ENCODE measurements at places on chromosomes 5 and 9. TPM values are rescaled to one million over a fixed set of nuclear protein-coding genes. Genes with fewer than 3 reads are reported as not detected.

Gene C9orf153
- total RNA-seq: 0.38 TPM

Gene IQGAP2
- 68.2 TPM for total RNA-seq

Gene SLC36A3
- not detected for total RNA-seq

Gene CEP72
- 15.7 TPM for total RNA-seq

Gene FGF1
- total RNA-seq: not detected

Gene ARID3C
- not detected for total RNA-seq

Gene PCDHA1
- total RNA-seq: not detected

Gene GHR
- not detected for total RNA-seq

Gene OSMR
- 0.19 TPM for total RNA-seq

Gene FAM151B
- 0.53 TPM for total RNA-seq

Gene CDX1
- total RNA-seq: not detected

Gene SKP1
- 307 TPM for total RNA-seq

Gene HRH2
- total RNA-seq: 8.0 TPM

Gene GLDC
- 0.65 TPM for total RNA-seq

Gene FGF10
- total RNA-seq: not detected

GRCh38 chr5:139825690-139826089 is 30.1 kb downstream of the PSD2 start:
- no peak overlapping the region for H3K27ac ChIP-seq
- peaks cover 46% of the 10 kb centered on the region for H3K27me3 ChIP-seq
- no peaks in the 10 kb centered on the region for H3K36me3 ChIP-seq
- DNase-seq: no peak
- H3K4me3 ChIP-seq: no peak overlapping the region

- no peak overlapping the region for H3K27ac ChIP-seq
- DNase-seq: no peak
- no peak overlapping the region for H3K4me3 ChIP-seq
- peaks cover 4% of the 10 kb centered on the region for H3K36me3 ChIP-seq
Observed at GRCh38 chr5:76672242-76672641, 43.7 kb upstream of the F2R start.

- H3K27me3 ChIP-seq: no peaks in the 10 kb centered on the region
- no peaks in the 10 kb centered on the region for H3K36me3 ChIP-seq
- no peak for DNase-seq
- no peaks in the 10 kb centered on the region for H3K4me1 ChIP-seq
- no peak overlapping the region for H3K4me3 ChIP-seq
Observed at GRCh38 chr5:107893642-107894041, 222.9 kb upstream of the EFNA5 start.

- no peak overlapping the region for H3K27ac ChIP-seq
- no peaks in the 10 kb centered on the region for H3K4me1 ChIP-seq
- peaks cover 9% of the 10 kb centered on the region for H3K27me3 ChIP-seq
- H3K36me3 ChIP-seq: no peaks in the 10 kb centered on the region
Observed at GRCh38 chr9:136075881-136076678, 19.0 kb downstream of the NACC2 start.

DNA sequence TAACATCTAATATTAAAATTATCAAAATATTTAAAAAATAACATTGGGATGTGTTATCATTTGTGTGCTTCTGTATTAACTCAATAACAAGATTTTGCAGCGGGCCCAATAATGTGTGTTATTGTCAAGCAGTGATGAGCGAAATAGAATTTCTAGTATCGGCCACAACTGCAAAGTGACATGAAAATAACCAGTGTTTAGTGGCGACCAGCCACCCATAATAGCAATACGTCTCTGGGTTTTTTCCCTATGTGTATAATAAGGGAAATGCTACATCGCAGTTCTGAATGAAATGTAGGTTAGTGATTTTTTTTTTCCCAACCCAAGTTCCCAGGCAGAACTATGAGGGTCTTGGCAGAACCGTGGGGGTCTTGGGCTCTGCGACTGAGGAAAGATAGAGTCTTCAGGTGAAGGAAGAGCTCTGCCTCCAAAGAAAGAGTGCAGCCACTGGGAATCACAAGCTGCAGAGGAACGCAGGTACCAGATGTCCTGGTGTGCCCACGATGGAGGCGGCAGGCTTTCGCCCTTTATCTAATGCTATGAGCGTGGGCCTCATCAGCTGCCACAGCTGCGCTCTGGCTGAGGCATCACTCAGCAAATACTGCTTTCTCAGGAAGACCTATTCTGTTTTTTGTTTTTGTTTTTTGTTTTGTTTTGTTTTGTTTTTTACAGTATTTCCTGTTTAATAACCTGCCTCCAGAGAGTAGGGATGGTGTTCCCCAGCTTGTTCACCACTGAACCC is 235.0 kb downstream of the ROR2 start:
- H3K4me1 ChIP-seq: peaks cover 19% of the 10 kb centered on the region
- H3K36me3 ChIP-seq: no peaks in the 10 kb centered on the region
- DNase-seq: no peak
- H3K27me3 ChIP-seq: no peaks in the 10 kb centered on the region

DNA sequence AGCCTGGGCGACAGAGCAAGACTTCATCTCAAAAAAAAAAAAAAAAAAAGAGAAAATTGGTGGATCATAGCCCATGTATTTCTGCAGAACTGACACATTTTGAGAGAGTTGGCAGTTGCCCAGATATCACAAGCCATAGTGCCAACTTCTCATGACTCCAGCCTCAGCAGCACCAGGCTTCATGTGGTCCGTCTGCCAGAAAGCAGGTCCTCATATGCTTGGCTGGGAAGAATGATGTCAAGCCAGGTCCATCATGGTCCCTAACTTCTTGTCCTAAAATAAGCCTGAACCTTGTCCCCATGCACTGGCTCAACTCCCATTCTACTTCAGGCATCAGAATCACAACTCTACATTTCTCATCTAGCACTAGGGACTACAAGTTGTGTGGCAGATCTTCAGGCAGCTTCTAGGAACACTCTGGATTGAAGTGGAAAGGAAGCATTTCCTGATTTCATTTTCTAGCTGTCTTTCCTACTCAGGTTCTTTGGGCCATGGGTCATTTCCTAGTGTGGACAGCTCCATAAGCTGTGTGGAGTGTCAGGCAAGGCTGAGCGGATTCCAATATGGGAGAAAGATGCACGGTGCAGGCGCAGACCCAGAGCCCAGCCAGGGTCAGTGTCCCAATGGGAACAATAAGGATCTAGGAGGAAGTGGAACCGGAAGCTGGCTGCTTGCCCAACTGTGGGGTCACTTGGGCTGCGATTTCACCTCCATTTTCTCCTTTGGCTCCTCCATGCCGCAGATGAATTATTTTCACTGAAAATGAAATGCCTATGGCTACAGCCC is 90.1 kb downstream of the LMNB1 start:
- no peak for DNase-seq
- no peak overlapping the region for H3K27ac ChIP-seq
- no peak overlapping the region for H3K4me3 ChIP-seq
- H3K36me3 ChIP-seq: no peaks in the 10 kb centered on the region
- H3K27me3 ChIP-seq: no peaks in the 10 kb centered on the region

GRCh38 chr9:85377731-85378289 is 363.9 kb downstream of the AGTPBP1 start:
- no peaks in the 10 kb centered on the region for H3K27me3 ChIP-seq
- H3K4me1 ChIP-seq: no peaks in the 10 kb centered on the region
- no peak for DNase-seq
- H3K36me3 ChIP-seq: no peaks in the 10 kb centered on the region
- no peak overlapping the region for H3K27ac ChIP-seq

GRCh38 chr5:110376281-110376951 is 350.1 kb downstream of the TMEM232 start:
- H3K4me3 ChIP-seq: no peak overlapping the region
- H3K27ac ChIP-seq: no peak overlapping the region
- DNase-seq: no peak

- no peak overlapping the region for H3K4me3 ChIP-seq
- H3K4me1 ChIP-seq: peaks cover 30% of the 10 kb centered on the region
- no peak overlapping the region for H3K27ac ChIP-seq
- H3K36me3 ChIP-seq: no peaks in the 10 kb centered on the region
- no peak for DNase-seq
Observed at GRCh38 chr5:88691945-88692868, 190.8 kb downstream of the MEF2C start.

- no peak for DNase-seq
- H3K27ac ChIP-seq: no peak overlapping the region
- H3K27me3 ChIP-seq: no peaks in the 10 kb centered on the region
- no peaks in the 10 kb centered on the region for H3K4me1 ChIP-seq
Observed at GRCh38 chr9:100555471-100555870, 22.4 kb upstream of the CAVIN4 start.

DNA sequence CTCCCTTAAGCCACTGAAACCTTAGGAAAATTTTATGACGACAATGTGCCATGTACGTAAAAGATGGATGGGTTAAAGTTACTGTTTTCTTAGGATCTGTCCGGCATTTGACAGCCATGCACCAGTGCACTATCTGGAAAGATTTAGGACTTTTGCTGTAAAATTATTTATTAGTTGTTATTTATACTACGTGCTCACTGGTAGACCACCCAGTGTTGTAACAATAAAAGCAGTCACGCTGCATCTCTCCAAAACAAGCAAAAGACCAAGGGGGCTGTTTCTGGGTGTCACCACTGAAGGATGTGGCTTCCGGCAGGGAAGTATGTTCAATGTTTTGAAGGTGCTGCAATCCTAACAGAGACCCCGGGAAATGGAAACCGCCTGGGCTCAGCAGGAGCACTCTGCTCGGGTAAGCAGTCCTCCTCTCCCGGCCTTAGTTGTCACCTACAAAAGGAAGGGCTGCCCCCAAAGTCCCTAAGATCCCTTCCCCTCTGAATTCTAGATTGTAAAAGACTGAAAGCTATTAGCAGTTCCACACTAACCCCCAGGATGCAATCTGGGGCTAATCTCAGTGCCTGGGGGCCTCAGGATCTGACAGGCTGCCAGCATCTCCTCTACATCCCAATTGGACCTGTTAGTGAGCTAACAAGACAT is 38.6 kb downstream of the SAXO1 start:
- no peaks in the 10 kb centered on the region for H3K4me1 ChIP-seq
- no peak for DNase-seq
- no peak overlapping the region for H3K27ac ChIP-seq
- H3K36me3 ChIP-seq: no peaks in the 10 kb centered on the region

DNA sequence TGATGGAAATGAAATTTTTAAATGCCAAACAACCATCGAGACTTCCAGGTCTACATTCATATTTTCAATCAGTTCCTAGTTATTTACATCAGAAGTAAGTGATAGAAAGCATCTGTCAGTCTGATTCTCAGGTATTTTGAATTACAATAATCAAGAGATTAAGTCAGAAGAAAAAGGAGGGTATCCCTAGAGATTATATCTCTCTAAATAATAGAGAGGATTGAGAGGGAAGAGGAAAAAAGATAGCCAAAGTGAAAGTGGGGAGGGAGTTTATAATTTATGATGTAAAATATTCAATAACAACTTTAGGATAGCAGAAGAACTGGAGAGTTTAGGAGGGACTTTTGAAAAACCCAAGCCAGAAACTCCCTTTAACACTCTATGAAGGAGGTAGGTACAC is 400.2 kb downstream of the EFNA5 start:
- H3K27ac ChIP-seq: no peak overlapping the region
- peaks cover 3% of the 10 kb centered on the region for H3K27me3 ChIP-seq
- no peak overlapping the region for H3K4me3 ChIP-seq
- no peaks in the 10 kb centered on the region for H3K4me1 ChIP-seq
- H3K36me3 ChIP-seq: no peaks in the 10 kb centered on the region

DNA sequence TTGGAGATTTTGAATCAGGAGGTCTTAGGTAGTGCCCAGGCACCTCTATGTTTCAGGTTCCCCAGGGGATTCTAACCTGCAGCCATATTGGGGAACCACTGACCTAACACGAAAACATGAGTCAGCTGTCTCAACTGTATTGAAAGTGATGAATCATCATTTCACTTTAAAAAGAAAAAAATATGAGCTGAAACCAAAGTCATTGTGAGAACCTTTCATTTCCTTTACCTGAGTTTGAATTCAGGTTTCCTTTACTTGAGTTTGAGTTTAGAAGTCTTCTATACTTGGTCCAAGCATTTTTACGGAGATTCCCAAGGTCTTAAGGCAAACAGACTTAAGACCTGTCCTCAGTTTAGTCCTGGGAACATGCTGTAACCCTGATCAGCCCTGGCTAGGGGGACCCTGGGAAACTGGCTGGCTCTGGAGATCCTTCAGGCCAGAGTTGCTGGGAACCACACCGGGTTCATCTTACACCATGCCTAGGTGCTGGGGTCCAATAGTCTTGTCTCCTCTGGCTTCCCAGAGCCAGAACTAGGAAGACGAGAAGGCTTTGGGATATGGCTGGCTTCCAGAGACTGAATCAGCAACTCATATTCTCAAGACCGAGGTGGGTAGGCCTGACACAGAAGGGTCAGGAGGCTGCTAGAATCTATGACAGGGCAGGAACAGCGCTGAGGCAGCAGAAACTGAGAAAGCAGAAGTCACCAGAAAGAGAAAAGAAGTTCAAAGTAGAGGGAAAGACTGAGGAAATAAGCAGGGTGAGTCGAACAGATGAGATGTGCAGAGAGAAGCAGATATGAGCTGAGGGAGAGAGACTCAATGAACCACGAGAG is 16.4 kb upstream of the PDCD1LG2 start:
- no peak for DNase-seq
- peaks cover 5% of the 10 kb centered on the region for H3K4me1 ChIP-seq
- no peak overlapping the region for H3K4me3 ChIP-seq
- H3K36me3 ChIP-seq: no peaks in the 10 kb centered on the region
- H3K27me3 ChIP-seq: no peaks in the 10 kb centered on the region
- no peak overlapping the region for H3K27ac ChIP-seq

GRCh38 chr5:151596828-151597539 is 5.9 kb upstream of the FAT2 start:
- no peaks in the 10 kb centered on the region for H3K4me1 ChIP-seq
- H3K27me3 ChIP-seq: peaks cover 11% of the 10 kb centered on the region
- H3K4me3 ChIP-seq: no peak overlapping the region
- no peak for DNase-seq

GRCh38 chr9:20658677-20659473 is 25.2 kb upstream of the FOCAD start:
- no peak overlapping the region for H3K27ac ChIP-seq
- no peaks in the 10 kb centered on the region for H3K36me3 ChIP-seq
- peaks cover 7% of the 10 kb centered on the region for H3K4me1 ChIP-seq
- H3K4me3 ChIP-seq: peak overlapping the region; percentile 45

GRCh38 chr9:112494153-112494552 is 7.5 kb downstream of the KIAA1958 start:
- H3K27ac ChIP-seq: no peak overlapping the region
- H3K4me3 ChIP-seq: no peak overlapping the region
- H3K27me3 ChIP-seq: no peaks in the 10 kb centered on the region
- DNase-seq: no peak
- no peaks in the 10 kb centered on the region for H3K36me3 ChIP-seq

DNA sequence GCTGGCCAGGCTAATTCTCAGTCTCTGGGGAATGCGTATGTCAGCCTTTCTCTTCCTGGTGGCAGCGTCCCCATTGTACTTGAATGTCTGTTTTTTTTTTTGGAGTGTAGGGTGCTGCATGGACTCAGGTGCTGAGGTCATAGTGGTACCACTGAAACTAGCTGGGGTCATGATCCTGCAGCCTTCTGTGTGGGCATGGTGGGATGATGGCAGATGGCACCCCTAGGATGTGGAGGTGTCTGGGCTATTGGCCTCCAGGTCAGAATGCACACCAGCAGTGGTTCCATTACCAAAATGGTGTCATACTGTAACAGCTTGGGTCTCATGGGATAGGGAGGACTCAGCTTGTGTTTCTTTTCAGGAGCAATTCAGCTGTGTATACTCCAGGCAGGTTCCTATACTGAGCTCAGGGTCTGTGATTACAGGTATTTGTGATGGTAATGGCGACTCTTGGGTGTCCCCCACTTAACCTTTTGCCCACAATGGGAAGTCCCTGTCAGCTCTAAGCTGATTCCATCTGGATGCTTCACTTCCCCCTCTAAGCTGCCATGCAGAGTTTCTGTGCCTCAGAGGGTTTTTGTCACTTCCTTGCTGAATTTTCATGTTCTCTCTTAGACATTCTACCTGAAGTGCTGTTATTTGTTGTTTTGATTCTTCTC is 17.9 kb downstream of the HSD17B4 start:
- no peak for DNase-seq
- no peak overlapping the region for H3K4me3 ChIP-seq
- no peaks in the 10 kb centered on the region for H3K36me3 ChIP-seq
- H3K27ac ChIP-seq: no peak overlapping the region
- H3K4me1 ChIP-seq: no peaks in the 10 kb centered on the region
